ENCODE measurements at places on chromosomes 2 and 18.

GRCh38 chr2:36912695-36913094, 53.6 kb downstream of the STRN start:
- DNase-seq: no peak

DNA sequence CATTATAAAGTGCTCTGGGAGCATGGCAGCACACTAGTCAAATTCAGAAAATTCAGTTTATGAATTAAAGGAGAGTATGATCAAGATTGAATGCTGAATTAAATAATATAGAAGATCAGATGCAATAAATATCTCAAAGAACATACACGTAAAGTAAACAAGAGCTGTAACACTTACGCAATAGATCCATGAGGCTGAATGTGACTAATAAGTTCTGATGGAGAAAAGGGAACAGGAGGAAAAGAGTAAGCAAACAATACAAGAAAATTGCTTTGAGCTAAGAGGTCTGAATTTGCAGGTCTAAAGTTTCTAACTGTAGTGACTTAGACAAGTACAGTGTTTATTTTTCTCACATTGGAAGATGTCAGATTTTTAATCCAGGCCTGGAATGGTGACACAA, 646.7 kb upstream of the ZNF804A start:
- no peak for DNase-seq

GRCh38 chr2:202149155-202149762, 76.2 kb downstream of the KIAA2012 start:
- no peak for DNase-seq

DNA sequence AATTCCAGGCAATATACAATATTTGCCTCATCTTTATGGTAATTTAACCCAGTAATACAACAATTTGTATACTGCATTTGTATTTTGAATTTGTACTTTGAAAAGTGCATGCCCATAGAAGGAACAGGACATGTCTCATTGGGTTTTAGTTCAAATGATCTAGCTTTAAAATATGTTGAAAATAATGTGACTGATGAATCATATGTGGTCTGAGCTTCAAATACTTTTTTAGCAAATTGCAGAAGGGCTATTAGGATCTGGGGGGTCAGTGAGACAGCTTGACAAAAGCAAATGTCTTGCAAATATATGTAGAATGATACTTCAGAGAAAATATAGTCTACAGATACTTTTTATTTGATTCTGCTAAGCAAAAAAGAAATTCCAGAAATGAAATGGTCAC, 248.9 kb downstream of the DCC start:
- DNase-seq: no peak

- DNase-seq: no peak
Measured at GRCh38 chr18:12754511-12754910, 51.7 kb downstream of the PSMG2 start.

GRCh38 chr2:69624131-69624530, 19.4 kb downstream of the AAK1 start:
- no peak for DNase-seq

DNA sequence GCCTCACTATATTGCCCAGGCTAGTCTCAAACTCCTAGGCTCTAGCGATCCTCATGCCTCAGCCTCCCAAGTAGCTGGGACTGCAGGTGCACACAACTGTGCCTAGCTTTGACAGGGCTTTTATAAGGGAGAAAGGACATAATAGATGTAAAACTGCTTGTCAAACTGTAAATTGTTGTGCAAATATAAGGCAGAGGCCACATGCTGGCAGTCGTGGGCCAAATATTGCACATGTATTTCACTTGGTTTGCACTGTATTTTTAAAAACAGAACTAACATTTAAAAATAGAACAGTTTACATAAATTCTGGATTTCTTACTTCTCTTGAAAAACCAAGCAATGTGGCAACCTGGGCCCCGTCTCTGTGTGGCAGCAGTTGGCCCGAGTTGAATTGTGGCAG, 31.2 kb upstream of the MYO3B start:
- no peak for DNase-seq

GRCh38 chr2:64947885-64948284, 41.3 kb upstream of the SLC1A4 start:
- DNase-seq: no peak

- DNase-seq: no peak
Measured at GRCh38 chr2:216082805-216083204, 1.1 kb downstream of the TMEM169 start.

DNA sequence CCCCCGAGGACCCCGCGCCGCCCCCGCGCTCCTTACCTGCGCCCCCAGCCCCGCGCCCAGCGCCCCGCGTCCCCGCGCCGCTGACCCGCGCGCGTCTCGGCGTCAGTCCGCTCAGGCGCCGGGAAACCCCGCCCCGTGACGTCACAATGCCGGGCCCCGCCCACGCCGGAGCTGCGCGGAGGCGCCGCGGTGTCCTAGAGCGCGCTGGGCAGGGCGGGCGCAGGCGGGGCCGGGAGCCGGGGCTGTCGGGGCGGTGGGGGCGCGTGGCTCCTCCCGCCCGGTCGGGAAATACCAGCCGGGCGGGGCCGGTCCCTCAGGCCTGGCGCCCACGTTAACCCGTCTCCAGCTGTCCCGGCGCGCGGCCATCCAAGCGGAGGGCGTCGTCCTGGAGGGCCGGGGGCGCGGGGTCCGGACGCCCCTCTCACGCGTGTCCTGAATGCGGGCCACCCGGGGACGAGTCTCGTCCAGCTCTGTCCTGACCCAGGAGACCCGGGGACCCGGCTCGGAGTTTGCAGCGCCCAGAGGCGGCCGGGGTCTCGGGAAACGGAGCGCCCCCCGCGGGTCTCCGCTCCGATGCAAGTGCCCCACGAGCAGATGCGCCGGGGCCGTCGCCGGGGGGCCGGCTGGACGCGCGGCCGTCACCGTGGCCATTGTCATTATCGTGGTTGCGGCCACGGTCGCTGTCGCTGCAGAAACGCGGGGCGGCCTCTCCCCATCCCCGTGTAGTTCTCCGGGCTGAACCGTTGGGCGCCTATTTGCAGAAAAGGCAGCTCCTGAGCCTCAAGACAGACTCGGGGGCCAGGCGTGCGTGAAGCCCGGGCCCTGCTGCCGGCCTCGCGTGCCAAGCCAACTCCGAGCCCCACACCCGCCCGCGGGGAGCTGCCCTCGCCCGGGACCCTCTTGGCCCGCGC, at the start of gene SLC66A2:
Gene SLC66A2 (minus strand): TSS at position 109 of the 911 bp plus-strand sequence. CDS start 727 bp downstream, outside the sequence.
- peak; percentile 80 for DNase-seq

GRCh38 chr18:41618147-41618546, 336.9 kb upstream of the PIK3C3 start:
- DNase-seq: no peak

GRCh38 chr2:156890529-156891148, 366.9 kb upstream of the GALNT5 start:
- DNase-seq: no peak

DNA sequence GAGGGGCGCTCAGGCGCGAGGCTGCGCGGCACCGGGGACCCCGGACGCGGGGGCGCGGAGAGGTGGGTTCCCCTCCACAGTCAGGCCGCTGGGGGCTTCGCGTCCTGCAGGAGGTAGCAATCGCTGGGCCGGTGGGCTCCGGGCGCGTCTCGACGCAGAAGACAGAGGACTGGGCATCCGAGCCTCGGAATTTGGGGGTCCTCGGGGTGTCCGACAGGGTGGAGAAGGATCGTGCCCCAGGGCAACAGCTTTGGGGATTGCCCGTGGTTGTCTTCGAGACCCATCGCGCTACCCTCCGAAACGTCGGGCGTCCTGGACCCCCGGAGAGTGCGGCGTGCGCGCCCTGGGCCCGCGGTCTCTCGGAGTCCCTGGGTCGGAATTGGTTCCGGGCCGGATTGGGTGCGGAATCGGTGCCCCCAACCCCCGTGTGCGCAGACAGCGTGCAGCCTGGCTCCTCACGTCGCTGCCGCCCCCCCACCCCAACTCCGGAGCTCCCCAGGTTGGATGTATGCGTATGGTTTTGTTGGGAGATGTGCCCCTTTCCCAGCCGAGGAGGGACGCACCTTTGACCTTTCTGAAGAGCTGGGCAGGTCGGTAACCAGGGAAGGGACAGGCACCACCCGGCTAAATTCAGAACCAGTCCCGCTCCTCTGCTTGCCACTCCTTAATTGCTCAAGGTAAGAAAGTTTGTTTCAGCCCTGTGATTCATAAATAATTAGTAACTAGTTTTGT, 750 bp downstream of the NPAS2 start:
- DNase-seq: no peak

DNA sequence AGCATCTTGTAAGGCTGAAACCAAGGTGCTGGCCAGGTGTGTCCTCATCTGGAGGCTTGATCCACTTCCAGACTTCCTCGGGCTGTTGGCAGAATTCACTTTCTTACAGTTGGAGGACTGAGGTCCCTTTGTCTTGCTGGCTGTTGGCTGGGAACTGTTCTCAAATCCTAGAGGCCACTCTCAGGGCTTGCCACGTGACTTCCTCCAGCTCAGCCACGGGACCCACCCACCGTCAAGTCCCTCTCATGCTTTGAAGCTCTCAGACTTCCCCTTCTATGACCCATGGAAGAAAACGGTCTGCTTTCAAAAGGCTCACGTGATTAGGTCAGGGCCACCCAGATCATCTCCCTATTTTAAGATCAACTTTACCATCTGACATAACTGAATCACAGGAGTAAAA, 77.1 kb downstream of the SMAD4 start:
- DNase-seq: no peak

GRCh38 chr2:220814441-220814840, 757.7 kb downstream of the EPHA4 start:
- no peak for DNase-seq

DNA sequence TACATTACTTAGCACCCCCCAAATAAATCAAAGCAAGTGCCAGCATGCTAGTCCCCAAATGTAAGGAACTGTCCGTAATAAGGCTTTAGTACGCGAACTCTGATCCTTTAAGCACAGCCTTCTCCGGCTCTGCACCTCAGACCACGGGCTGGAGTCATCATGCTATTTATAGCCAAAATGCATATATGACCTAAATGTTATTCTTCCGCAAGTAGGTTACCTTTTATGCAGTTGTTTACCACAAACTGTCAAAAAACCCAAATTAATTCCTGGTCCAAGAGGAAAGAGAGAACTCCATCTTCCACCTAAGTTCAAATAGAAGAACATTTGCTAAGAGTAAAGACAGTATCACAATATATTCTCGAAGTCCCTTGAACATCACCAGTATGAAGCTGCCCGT, 42.7 kb downstream of the ZNF516 start:
- no peak for DNase-seq

DNA sequence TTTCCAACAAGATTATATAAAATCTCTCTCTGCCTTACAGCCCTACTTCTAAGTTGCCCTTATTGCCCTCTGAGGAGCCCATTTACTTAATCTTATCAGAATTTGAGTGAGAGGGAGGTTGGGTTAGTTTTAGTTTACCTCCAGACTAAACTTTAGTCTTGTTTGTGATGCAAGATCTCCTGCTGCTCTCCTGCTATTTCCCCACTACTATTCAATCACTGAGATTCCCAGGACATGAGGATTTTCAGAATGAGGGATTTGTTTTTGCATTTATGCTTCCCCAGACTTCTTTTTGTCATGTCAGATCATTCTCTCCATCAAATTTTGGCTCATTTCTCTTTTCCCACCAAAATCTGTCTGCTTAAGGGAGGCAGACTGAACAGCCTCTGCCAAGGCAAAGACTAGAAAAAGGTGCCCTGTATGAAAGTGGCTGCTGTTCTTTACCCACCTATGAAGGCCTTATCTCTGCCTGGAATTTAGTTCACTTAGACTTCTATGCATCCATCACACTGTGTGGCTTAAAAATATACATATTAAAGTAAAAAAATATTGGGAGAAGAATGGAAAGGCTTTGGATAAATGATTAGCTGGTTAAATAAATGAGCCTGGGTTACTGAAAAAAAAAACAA, 401.3 kb downstream of the PID1 start:
- DNase-seq: no peak

- no peak for DNase-seq
Measured at GRCh38 chr18:40473221-40474029, 1481.6 kb upstream of the PIK3C3 start.

DNA sequence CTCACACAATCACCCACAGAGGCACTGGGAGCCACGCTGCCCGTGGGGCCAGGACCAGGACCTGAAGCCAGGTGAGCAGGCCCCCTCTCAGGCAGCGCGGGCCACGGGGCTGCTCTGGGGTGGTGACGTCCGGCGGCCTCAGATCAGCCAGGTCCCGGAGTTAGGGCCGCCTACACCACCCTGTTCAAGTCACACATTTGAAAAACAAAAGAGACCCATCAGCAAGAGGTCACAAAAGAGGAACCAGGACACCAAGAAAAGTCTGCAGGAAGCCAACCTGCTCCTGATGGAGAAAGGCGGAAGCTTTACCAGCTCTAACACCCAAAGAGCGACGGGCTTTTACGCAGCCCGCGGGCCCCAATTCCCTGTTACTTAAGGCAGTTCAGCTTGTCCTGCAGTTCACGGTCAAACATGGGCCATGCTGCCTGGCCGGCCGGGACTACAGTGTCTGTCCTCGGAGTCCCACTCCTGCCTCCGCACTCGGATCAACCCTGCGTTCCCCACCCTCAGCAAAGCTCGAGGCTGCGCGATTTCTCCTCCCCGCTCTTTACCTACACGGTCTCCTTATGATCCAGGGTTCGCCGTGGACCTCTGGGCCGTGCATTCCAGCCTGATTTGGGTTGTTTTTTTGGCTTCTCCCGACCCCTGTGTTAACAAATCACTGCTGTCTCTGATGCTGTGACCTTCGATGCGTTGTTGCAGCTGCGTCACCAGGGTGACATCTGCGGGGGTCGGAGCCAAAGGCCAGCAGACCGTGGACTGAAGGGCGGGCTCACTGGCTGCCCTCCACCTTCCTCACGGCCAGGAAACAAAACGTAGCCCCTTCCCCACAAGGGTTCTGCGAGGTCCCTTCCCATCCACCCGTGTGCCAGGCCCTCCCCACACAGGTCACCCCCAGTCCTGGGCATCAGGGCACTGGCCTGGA, 31.0 kb downstream of the SNORC start:
- DNase-seq: no peak

- DNase-seq: no peak
Measured at GRCh38 chr2:227482638-227483340, 10.8 kb downstream of the AGFG1 start.

- DNase-seq: no peak
Measured at GRCh38 chr18:39455285-39455684, 1889.7 kb upstream of the CELF4 start.

GRCh38 chr2:101305035-101305434, 3.5 kb downstream of the RNF149 start:
- DNase-seq: no peak

DNA sequence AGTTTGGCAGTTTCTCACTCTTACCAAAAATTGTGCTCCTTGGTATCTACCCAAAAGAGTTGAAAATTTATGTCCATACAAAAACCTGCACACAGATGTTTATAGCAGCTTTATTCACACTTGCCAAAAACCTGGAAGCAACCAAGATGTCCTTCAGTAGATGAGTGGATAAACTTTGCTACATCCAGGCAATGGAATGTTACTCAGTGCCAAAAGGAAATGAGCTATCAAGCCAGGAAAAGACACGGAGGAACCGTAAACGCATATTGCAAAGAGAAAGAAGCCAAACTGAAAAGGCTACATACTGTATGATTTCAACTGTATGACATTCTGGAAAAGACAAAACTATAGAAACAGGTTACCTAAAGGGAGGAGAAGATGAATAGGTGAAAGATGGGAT, 36.1 kb downstream of the TMEM163 start:
- no peak for DNase-seq

DNA sequence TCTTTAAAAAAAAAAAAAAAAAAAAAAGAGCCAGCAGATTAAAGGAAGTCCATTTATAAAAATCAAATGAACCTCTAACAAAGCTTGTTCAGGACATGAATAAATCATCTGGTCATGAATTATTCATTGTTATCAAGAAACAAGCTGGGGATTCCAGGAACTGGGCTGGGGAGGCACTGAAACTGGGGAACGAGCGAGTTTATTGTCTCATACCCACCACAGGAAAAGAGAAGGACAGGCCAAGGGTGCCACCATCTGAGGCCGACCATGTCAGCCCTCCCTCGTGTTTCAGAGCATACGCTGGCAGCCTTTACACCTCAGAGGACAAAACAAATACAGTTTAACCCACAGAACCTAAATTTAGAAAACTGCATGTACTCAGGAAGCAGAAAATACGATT, 164.2 kb downstream of the VWC2L start:
- DNase-seq: no peak
